ENCODE measurements at places on chromosomes 1 and 21.

DNA sequence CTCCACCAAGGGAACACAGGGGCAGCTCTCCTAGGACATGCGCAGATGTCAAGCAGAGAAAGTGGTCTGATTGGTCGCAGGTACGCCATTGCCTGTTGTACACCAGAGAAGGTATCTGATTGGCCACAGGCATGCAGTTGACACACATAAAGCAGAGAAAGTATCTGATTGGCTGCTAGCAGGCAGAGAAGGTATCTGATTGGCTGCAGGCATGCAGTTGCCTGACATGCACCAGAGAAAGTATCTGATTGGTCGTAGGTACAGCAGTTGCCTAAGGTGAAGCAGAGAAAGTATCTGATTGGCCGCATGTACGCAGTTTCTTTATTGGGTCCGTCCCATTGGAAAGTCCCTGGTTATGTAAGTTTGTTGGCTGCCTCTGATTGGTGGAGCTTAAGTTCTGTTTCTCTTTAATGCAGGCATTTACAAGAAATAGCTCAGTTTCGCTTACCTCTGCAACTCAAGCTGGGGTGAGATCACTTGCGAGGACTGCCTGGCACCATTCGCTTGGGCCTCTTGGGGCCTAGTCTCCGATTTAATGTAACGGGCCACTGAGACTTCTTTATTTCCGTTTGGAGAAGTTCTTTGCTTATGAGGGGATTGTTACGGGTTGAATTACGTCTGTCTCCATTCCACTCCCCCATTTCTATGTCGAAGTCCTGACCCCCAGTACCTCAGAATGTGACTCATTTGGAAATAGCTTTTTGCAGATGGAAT, 74.2 kb downstream of the SIK1 start:
- DNase-seq, result no peak

DNA sequence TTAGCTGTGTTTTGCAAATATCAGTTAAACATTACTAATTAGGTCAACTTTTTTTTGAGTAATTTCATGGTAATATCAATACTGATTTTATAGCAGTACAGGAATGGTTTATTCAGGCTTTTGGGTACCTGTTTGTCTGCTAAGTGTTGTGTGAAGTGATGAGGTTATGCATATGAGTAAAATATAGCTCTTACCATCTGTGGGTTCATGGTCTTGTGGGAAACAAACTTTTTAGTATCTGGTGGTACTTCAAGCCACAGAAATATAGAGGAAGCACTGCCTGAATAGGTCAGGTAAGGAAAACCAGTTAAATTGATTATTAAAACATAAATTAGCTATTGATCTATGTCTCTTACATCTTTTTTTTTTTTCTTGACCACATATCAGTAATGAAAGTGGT, 113.9 kb downstream of the RABGAP1L start:
- no peak for DNase-seq

GRCh38 chr1:36922593-36923426, 111.5 kb downstream of the GRIK3 start:
- DNase-seq, result no peak

DNA sequence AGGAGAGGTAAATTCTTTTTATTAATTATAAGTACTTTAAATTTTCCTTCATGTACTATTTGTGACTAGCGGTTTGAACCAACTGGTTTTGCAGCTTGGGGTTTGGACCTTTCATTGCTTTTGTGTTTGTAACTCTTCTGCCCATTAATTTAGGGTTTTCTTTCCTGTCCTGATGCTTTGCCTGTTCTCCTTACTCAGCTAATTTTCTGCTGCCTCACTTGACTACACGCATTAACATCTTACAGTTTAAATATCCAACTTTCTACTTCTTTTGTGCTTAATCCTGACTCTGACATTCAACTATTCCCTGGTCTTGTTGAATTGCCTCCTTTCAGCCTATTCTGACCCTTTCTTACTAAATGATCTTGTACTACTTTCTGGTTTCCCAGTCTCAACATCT, 135.6 kb downstream of the PTPRC start:
- no peak for DNase-seq

DNA sequence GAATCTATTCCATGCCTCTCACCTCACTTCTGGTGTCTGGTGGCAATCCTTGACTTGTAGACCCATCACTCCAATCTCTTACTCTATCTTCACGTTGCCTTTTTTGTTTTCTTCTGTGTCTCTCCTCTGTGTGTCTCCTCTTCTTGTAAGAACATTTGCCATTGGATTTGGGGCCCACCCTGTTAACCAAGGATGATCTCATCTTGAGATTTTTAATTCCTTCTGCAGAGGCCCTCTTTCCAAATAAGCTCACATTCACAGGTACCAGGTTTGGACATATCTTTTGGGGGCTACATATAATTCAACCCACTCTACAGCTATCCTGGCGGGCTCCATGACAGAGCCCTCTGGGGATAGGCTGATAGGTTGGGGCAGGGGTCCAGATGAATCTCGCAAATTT, 55.8 kb downstream of the UBE2T start:
- DNase-seq, result no peak

GRCh38 chr1:215273838-215274516, 191.4 kb downstream of the KCNK2 start:
- DNase-seq, result no peak

GRCh38 chr1:222880587-222880986, 65.7 kb downstream of the DISP1 start:
- DNase-seq, result no peak

DNA sequence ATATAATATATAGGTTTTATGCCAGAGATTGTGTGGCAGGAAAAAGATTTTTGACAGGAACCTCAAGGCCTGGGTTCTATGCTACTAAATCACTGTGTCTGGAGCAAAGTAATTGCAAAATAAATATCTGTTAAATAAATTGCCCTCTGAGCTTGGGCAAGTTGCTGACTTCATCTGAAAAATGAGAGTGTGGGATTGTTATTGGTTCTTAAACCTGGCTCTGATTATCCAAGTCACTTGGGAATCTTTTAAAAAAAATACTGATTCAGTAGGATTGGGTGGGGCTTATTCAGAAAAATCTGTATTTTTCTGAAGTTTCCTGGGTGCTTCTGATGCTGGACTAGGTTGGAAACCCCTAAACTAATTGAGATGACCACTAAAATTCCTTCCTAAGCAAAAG, 174.1 kb upstream of the SGIP1 start:
- no peak for DNase-seq

DNA sequence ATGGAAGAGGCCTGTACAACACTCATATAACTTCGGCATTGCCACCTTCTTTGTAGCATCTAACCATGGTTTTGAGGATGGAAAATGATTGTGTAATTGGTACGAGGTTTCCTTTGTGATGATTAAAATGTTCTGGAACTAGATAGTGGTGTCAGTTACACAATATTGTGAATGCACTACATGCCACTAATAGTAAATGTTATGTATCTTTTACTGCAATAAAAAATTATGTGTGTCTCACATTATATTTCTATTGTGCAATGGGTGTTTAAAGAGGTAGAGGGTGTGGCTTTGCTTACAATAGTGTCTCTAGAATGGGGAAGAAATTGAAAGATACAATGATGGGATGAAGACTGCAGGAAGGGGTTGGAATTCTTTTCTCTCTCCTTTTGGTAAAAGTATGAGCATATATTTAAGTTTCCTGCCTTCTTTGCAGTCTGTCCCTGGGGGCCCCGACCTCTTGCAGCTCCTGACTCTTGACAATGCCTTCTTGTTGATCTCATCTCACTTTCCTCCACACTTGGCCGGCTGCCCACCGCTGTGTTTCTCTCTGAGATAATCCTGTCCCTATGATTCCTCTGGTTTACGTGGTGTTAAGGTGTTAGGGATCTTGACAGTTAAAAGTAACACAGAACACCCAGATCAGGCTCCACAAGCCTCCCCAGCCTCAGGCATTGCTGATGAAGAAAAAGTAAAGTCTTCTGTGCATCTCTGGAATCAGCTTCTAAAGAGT, 39.3 kb downstream of the MTARC1 start:
- DNase-seq, result no peak

- no peak for DNase-seq
These were observed 7.8 kb downstream of the DMRTA2 start for GRCh38 chr1:50415235-50416149.

GRCh38 chr21:46126309-46127238, 28.7 kb downstream of the COL6A2 start:
- no peak for DNase-seq

DNA sequence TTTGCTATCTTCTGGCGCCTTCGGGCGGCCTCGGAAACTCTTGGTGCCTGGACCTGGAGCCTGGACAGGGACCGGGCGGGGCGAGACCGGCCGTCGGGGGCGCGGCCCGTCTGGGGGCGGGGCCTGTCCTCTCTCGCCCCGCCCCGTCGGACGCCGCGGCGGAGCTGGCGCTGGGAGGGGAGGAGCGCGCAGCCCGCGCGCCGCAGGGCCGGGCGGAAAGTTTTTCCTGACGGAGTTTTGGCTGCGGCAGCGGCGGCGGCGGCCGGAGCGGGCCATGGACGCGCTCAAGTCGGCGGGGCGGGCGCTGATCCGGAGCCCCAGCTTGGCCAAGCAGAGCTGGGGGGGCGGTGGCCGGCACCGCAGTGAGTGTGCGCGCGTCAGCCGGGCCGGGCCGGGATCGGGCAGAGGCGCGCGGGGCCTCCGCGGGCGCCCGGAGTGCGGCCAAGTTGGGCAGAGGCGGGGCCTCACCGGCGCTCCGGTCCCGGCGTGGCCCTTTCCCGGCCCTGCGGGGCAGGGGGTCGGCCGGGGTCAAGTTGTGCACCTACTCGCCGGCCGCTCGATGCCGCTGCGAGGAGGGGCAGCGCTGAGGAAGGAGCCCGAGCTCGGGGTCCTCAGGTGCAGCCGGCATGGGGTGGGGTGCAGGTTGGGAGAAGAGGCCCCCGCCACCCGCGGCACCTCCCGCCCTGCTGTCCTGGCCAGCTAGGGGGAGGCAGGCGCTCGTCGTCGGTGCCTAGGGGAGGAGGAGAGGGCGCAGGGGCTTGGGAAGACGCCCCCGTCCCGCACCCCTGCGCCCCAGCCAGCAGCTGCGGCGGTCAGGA, at the start of gene LDLRAP1:
Gene LDLRAP1, plus strand, starts transcription at position 182 of the 818 bp plus-strand sequence. Its CDS starts 93 bp downstream, at position 275.
- peak; percentile 89 for DNase-seq

DNA sequence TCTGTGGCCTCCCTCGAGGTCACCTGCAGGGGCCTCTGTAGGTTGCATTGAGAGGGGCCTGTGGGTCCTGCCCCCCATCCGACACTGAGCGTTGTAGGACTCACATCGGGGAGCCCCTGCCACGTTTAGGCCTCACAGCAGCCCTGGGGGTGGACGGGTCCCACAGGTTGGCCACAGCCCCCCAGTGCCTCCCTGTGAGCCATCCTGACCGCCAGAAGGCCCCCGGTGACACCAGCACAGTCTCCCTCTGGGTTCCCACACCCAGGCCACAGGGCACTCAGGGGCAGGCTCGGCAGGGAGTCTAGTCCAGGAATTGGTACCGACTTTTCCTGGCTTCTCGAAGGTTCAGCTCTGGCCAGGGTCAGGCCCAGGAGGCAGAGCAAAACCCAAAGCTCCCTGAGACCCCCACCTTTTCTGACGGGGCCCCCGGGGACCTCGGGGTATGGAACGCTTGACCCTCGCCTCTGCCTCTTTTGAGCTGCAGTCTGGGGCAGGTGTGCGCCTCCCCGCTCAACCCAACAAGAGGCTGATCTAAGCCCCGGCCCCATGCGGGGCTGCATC, 13.9 kb upstream of the POFUT2 start:
- DNase-seq, result no peak
